CD8-positive, alpha-beta memory T cell (primary cell): ENCODE measurements at places on chromosomes 5 and 9.

DNA sequence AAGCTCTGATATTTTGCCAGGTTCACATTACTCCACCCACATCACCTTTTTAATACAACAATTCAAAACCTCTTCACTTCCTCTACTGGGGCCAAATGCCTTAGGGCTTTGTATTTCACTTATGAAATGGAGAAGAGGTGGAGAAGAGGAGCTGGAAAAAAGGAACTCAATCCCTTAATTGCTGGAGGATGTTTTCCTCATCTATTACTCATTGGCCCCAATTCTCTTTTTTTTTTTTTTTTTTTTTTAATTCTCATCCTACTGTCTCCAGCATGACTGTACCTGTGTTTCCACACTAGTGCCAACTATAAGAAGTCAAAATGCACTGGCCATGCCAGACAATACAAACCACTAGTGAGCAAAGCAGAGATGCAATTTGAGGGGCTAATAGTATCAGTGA is 20.9 kb downstream of the FAM13B start:
- H3K27ac ChIP-seq, result no peak overlapping the region
- H3K4me3 ChIP-seq, result no peak overlapping the region
- H3K36me3 ChIP-seq, result peaks cover 27% of the 10 kb centered on the region
- no peak for DNase-seq

DNA sequence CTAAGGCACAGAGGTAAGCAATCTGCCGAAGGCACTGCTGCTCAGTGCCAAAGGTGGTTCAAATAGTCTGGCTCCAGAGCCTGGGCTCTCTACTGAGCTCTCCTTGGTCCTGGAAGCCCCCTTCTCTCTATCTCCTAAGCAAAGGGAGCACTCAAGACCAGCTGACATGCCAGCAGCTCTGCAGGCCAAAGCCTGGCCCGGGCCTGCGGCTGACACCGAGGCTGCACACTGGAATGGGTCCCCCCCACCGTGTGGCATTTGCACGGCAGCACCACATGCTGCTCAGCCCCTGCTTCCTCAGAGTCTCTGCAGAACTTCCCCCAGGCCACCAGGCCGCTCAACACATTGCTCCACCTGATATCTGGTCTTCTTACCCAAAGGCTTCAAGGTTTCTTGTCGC is 57.8 kb upstream of the GOLPH3 start:
- no peak overlapping the region for H3K27ac ChIP-seq
- DNase-seq, result no peak
- H3K27me3 ChIP-seq, result no peaks in the 10 kb centered on the region
- no peaks in the 10 kb centered on the region for H3K4me1 ChIP-seq

DNA sequence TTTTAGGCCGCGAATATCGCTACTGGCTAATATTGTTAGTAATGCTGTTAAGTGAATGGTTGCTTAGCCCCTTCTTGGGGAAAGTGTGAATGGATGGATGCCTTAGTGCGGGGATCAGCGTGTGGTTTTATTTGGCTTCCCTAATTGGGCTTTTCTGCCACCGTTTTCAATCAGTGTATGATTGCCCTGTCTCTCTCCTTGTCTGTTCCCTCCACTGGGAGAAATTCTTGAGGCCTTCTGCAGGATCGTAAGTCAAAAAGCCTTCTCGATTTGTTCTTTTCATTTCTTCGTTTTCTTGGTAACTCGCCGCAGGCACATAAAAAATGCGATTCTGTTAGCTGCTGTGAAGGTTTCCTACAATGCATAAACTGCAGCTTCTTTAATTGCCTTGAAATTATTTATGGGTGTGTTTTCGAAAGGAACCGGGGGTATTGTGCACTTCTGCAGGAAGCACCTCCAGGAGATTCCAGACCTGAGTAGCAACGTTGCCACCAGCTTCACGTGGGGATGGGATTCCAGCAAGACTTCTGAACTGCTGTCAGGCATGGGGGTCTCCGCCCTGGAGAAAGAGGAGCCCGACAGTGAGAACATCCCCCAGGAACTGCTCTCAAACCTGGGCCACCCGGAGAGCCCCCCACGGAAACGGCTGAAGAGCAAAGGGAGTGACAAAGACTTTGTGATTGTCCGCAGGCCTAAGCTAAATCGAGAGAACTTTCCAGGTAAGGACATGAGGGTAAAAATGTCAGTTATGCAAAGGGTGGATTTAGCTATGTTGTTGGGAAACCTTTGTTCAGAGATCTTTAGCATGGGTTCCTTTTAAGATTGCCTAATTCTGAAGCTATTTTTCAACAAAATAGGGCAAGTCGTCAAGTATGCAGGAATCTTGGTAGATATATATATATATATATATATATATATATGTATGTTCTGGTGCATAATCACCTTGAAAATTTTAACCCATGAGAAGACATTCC is 700 bp downstream of the SKP2 start:
- H3K27me3 ChIP-seq, result no peaks in the 10 kb centered on the region
- peak overlapping the region; percentile 80 for H3K4me3 ChIP-seq
- H3K27ac ChIP-seq, result peak overlapping the region; percentile 76
- DNase-seq, result no peak
- H3K36me3 ChIP-seq, result peaks cover 5% of the 10 kb centered on the region

GRCh38 chr9:36207546-36208012 is 16.9 kb downstream of the CLTA start:
- H3K4me1 ChIP-seq, result peaks cover 27% of the 10 kb centered on the region
- H3K27ac ChIP-seq, result peak overlapping the region; percentile 28
- DNase-seq, result no peak
- no peak overlapping the region for H3K4me3 ChIP-seq
- H3K36me3 ChIP-seq, result peaks cover 65% of the 10 kb centered on the region

DNA sequence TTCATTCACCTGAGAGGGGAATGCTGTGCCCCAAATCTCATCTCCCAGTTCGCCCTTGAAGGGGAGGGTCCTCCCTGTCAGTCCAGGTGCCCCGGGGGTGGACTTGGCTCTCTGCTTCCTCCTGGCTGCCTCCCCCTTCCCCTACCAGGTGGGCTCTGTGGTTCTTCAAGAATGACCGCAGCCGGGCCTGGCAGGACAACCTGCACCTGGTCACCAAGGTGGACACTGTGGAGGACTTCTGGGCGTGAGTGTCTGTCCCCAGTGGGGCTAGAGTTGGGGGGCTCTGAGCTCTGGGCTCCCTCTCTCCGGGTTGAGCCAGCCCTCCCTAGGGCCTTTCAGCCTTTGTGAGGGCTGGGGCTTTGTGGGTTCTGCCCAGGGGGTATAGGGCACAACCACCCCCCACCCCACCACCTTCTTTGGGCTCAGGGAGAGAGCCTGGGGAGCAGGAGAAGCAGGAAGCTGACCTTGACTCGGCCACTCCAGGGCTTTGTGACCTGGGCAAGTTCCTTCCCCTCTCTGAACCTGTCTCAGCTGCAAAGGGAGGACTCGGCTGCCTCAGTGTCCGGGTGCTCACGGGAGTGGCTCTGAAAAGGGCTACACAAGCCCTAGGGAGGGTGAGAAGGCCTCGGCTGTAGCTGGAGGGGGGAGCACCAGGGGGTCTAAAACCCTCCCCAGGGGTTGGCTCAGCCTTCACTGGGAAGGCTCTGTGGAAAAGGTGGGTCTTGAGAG is 3.6 kb upstream of the TSPAN17 start:
- H3K36me3 ChIP-seq, result no peaks in the 10 kb centered on the region
- H3K4me1 ChIP-seq, result peaks cover 17% of the 10 kb centered on the region
- H3K27me3 ChIP-seq, result no peaks in the 10 kb centered on the region
- no peak overlapping the region for H3K27ac ChIP-seq

DNA sequence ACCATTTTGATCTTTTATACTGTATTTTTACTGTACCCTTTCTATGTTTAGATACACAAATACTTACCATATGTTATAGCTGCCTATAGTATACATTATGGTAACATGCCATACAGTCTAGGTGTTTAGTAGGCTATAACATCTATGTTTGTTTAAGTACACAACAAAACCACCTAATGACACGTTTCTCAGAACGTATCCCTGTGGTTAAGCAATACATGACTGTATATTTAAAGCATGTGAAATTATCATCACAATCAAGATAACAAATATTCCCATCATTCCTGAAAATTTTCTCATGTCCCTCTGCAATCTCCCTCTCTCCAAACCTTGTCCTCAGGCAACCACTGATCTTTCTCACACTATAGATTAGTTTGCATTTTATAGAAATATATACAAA is 66.4 kb upstream of the SUSD1 start:
- no peaks in the 10 kb centered on the region for H3K27me3 ChIP-seq
- no peaks in the 10 kb centered on the region for H3K4me1 ChIP-seq
- H3K36me3 ChIP-seq, result peaks cover 6% of the 10 kb centered on the region
- no peak overlapping the region for H3K27ac ChIP-seq
- no peak overlapping the region for H3K4me3 ChIP-seq

DNA sequence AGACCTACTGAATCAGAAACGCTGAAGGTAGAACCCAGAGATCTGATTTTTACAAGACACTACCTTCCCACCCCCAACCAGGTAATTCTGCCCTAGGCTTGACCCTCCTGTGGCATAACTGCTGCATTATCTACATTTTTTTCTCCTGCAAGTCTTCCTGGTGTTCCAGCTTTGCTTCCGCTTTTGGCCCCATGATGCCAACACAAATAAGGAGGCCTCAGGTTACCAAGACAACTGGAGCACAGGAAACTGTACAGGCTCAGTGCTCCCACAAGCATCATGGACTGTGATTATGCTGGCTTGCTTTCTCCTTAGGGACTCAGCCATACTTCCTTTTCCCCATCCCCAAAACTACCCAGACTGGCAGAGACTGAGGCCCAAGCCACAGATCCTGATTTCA is 6.6 kb upstream of the MSMP start:
- DNase-seq, result no peak
- H3K36me3 ChIP-seq, result no peaks in the 10 kb centered on the region
- H3K4me3 ChIP-seq, result no peak overlapping the region
- no peak overlapping the region for H3K27ac ChIP-seq

- no peak for DNase-seq
- no peak overlapping the region for H3K4me3 ChIP-seq
- H3K36me3 ChIP-seq, result no peaks in the 10 kb centered on the region
- H3K4me1 ChIP-seq, result no peaks in the 10 kb centered on the region
Observed at GRCh38 chr5:69288069-69288468, 44.5 kb downstream of the CCDC125 start.

GRCh38 chr5:141602606-141603005 is 16.2 kb downstream of the DIAPH1 start:
- no peak for DNase-seq
- no peaks in the 10 kb centered on the region for H3K36me3 ChIP-seq
- H3K27ac ChIP-seq, result no peak overlapping the region
- peaks cover 96% of the 10 kb centered on the region for H3K4me1 ChIP-seq
- H3K27me3 ChIP-seq, result no peaks in the 10 kb centered on the region
- no peak overlapping the region for H3K4me3 ChIP-seq

DNA sequence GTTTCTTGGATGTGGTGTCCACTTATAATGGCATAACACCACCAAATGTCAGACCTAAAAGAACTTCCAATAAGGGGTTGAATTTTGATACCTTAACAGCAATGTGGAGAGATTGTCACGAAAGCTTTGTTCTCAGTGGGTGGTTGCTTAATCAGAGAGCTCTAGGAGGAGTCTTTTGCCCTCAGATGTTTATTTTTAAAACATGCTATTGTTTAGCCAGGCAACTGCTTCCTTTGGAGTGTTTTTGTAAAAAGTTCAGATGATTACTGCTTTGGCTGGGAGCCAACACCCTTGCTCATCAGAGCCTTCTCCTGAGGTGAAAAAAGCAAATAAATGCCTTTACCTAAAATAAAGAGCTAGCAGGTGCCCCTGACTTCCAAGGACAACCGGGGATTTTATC is 65.0 kb downstream of the SLC1A1 start:
- peaks cover 8% of the 10 kb centered on the region for H3K4me1 ChIP-seq
- peak; percentile 49 for DNase-seq
- H3K4me3 ChIP-seq, result no peak overlapping the region
- H3K27me3 ChIP-seq, result no peaks in the 10 kb centered on the region

GRCh38 chr5:34057118-34057517 is 14.1 kb upstream of the C1QTNF3 start:
- H3K4me1 ChIP-seq, result no peaks in the 10 kb centered on the region
- no peaks in the 10 kb centered on the region for H3K27me3 ChIP-seq
- no peak overlapping the region for H3K4me3 ChIP-seq
- no peak for DNase-seq

DNA sequence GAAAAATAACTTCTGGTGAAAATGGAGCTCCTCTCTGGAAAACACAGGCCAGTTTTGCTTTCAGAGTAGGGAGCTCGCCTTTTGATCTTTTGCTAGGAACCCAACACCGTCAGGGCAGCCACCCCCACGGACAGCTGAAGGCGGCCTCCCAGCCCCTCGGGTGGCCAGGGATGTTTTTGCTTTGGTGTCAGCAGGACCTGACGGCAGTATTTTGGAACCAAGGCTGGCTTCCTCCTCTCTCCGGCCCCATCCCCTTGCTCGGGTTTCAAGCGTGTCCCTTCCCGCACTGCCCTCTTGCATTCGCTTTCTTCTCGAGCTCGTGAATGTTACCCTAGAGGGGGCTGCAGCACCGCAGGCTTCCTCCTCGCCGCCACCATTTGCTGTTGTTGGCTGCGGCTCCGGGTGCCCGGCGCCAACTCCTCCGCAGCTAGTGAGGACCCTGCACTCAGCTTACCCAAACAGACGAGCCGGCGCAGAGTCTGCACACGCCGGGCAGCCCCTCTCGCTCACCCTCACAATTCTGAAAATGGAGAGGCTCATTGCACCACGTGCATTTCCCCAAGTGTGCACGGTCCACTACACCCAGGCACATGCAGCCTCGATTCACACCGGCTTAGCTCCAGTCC is 35.5 kb upstream of the ADAMTSL1 start:
- no peaks in the 10 kb centered on the region for H3K36me3 ChIP-seq
- DNase-seq, result no peak
- H3K27me3 ChIP-seq, result no peaks in the 10 kb centered on the region
- no peak overlapping the region for H3K27ac ChIP-seq

- no peaks in the 10 kb centered on the region for H3K36me3 ChIP-seq
- H3K4me1 ChIP-seq, result peaks cover 4% of the 10 kb centered on the region
- H3K4me3 ChIP-seq, result no peak overlapping the region
- no peak overlapping the region for H3K27ac ChIP-seq
- no peak for DNase-seq
Observed at GRCh38 chr5:53008751-53009150, 19.6 kb downstream of the ITGA2 start.

DNA sequence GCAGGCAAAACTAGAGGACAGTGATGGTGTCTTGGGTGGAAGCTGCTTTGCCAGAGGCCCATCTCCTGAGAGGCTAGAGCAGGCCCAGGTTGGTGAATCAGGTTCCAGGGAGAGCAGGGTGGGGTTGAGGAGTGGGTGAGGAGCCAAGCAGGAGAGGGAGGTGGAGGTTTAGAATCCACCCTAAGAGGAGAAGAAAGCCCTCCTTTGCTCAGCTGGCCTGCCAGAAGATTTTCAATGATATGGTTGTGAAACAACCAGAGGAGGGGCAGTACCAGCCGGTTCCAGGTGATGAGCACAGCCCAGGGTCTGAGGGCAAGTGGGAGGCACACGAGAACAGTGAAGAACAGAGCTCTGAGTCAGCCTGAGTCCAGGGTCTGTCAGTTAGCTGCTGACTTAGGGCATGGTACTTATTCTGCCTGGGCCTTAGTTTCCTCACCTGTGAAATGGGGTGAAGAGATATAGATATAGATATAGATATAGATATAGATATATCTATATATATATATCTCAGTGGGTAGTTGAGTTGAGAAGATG is 17.8 kb downstream of the PPARGC1B start:
- no peak overlapping the region for H3K27ac ChIP-seq
- DNase-seq, result no peak
- no peaks in the 10 kb centered on the region for H3K4me1 ChIP-seq
- no peaks in the 10 kb centered on the region for H3K27me3 ChIP-seq
